Activated naive CD4-positive, alpha-beta T cell treated with anti-CD3 and anti-CD28 coated beads, Interleukin-2, amount 50 U/mL, for 72 hours (primary cell): ENCODE measurements at places on chromosomes 2 and 18. TPM values are rescaled to one million over a fixed set of nuclear protein-coding genes. Genes with fewer than 3 reads are reported as not detected.

GRCh38 chr2:3398857-3399256 lies 19.4 kb downstream of the TRAPPC12 start:
- no peak for DNase-seq

DNA sequence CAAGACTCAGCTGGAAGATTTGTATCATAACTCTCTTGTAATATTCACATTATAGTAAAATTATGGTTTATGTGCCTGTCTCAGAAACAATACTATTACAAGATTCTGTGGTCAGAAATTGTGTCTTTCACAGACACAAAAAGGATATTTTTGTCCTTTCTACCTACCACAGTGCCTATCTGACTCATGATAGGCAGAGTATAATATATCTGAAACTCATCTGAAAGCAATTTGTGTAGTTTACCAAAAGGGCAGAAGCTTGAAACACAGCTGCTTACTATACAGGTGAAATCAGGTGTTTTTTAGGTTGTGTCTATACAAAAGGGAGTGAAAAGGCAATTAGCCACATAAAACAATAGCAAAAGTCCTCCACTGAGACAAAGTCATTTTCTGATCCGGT lies 10.9 kb downstream of the TMEM200C start:
- DNase-seq, result no peak

DNA sequence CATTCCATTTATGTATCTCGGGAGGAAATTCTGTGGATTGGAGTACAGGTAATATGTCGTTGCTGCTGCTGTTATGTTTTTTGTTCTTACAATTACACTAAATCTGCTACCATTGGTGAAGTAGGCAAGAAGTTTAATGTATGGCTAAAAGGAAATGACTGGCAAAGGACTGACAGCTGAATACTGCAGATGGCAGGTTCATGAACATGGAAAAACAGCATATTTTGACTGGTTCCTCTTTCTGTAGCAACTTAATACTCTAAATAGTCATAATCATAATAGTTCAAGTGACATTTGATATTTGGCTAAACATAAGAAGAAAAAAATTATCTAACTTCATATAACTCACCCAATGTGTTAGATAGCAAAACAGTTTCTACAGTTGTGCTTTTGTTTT lies 84.5 kb upstream of the PGAP1 start:
- no peak for DNase-seq

DNA sequence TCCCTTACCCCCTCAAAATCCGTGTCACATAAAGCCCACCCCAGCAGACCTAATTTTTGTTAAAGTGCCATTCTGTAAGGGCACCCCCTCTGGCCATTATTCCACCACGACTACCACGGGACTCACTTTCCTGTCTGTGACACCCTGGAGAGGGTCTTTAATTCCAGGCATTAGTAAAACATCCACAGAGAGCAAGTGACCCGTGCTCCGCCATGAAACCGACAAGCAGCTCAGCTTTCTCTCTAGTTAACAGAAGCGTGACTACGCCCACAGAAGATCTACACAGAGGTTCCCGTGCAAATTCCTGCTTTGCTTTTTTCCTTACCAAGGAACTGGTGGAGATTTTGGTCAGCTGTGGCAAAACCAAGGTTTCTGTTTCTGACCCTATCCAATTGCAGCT lies 4.4 kb downstream of the SIGLEC15 start:
- DNase-seq, result no peak

GRCh38 chr18:77017355-77017754 lies 115.2 kb downstream of the MBP start:
- DNase-seq, result no peak

DNA sequence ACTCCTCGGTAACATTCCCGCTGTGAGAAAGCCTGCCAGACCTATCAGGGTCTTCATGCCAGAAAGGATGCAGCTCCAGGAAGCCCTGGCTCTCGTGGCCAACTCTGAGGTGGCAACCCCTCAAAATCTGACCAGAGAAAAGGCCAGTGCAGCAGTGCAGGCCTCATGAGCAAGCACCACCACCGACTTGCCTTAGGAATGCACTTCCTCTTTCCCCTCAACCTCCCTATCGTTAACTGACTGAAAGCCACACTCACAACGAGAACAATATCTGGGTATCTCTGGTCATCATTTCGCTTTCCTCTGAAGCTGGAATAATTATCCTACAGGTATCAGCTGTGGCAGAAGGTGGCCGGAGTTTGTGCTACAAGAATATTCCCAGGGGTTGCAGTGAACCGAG lies 101.4 kb upstream of the POU3F3 start:
- no peak for DNase-seq

DNA sequence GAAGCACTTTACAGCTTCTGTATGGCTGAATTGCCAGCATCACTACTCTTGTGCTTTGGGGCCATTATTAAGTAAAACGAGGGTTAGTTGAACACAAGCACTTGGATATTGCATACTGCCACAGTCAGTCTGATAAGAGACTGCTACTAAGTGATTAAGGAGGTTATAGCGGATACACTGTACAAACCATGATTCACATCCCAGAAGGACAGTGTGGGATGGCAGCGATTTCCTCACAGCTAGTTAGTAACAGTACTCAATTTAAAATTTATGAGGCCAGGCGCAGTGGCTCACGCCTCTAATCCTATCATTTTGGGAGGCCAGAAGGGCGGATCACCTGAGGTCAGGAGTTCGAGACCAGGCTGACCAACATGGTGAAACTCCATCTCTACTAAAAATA lies 2.6 kb upstream of the BMPR2 start:
- DNase-seq, result no peak

DNA sequence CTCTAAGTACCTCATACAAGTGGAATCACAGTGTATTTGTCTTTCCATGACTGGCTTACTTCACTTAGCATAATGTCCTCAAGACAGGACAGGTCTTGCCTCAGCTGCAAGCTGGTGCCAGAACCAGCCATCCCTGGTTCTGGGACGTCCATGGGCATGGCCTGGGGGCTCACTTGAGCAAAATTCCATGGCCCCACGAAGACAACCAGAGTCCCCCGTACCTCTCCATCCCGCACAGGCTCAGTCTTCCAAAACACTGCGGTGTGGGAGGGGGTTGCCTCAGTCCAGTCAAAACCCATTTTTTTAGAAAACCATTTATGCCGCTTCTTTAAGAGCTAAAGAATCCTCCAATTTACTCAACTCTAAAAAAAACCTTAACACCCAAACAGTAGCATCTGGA lies 21.7 kb upstream of the CABLES1 start:
- no peak for DNase-seq

NEU2 gene
- total RNA-seq, result not detected

ADD2 gene
- 76.0 TPM for total RNA-seq

CD8A gene
- 1.7 TPM for total RNA-seq
